ENCODE measurements at places on chromosomes 3 and 15.

DNA sequence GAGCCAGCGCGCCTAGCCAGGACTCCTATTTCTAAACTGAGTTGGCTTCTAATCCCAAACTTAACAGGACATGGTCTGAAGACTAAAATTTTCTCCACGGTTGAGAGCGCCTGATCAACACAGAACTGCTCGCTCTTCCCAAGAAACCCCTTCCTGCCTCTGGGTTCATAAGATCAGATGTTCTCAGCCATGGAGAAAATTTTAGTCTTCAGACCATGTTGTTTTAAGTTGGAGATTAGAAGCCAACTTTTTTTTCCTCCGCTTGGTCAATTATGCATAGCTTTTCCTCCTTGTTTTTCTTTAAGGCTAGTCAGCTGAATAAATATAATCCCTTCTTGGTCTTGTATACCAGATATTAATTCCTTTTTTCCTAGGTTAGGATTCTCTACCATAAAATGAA lies 356.6 kb upstream of the ADAMTS9 start:
- no peak for DNase-seq

DNA sequence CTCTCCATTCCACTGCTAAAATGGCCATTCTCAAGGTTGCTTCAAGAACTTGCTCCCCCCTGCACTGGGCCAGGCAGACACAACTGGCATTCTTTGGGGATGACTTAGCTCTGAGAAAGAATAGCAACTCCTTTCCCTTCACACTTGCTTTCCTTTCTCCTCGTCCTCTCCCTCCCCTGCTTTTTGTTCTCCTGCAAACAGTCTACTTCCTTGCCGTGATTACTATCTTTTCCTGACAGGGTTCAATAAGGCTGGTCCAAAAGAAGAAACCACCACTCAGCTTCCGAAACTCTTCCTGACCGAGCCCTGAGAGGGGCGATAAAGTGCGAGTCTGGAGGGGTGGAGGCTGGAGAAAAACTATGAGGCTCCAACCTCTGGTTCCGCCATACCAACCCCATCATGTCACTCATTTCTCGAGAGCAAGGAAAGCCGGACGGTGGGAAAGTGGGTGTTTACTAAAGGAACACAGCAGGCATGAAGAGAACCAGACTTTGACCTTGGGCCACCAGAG lies 5.0 kb downstream of the AMOTL2 start:
- DNase-seq = no peak

- no peak for DNase-seq
These were observed 5.6 kb downstream of the ZBTB38 start for GRCh38 chr3:141373768-141374526.

- DNase-seq = no peak
These were observed 37.4 kb downstream of the WWTR1 start for GRCh38 chr3:149620291-149621020.

- no peak for DNase-seq
These were observed 58.3 kb upstream of the EPHA3 start for GRCh38 chr3:89049119-89049518.

DNA sequence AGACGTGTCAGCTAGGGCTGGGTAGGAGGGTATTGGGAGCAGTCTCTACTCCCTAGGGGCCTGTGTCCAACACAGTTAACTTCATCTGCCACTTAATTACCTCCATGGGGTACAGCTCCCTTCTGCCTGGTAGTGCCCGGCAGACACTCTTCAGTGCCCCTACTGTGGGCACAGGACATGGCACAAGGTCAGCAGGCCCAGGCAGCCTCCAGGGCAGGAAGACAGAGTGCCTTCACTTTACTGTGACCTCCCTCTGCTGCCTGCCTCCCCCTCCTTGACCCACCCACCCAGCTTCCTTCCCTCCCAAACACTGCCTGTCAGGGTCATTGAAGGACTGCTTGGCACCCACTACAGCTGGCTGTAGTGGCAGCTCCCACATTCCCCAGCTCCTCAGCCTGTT lies 6.5 kb upstream of the GRM2 start:
- DNase-seq = no peak

- no peak for DNase-seq
These were observed 49.7 kb upstream of the BOC start for GRCh38 chr3:113161661-113162060.

- no peak for DNase-seq
These were observed 72.5 kb downstream of the MRPL46 start for GRCh38 chr15:88394553-88395145.

DNA sequence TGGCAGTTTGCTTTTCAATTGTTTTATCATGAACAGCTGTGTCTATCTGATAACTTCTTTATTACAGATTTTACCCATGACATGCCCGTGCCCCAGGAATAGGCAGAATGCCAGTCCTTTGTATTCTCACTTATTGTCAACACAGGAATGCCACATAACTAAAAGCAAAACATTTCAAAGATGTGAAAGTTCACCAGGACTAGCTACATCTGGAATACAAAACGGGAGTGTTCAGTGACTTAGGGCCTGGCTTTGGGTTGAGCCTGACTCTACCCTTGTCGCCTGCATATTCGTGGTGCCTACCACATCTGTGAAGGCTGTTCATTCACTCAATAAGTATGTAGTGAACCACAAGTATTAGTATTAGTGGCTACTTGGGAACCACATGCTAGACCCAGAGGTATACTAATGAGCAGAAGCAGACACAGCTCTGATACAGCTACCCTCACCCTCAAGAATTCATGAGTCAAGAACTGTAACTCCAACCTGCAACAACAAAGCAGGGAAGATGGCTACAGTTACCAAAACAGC lies 2.9 kb downstream of the TNFSF10 start:
- DNase-seq = peak; percentile 36

DNA sequence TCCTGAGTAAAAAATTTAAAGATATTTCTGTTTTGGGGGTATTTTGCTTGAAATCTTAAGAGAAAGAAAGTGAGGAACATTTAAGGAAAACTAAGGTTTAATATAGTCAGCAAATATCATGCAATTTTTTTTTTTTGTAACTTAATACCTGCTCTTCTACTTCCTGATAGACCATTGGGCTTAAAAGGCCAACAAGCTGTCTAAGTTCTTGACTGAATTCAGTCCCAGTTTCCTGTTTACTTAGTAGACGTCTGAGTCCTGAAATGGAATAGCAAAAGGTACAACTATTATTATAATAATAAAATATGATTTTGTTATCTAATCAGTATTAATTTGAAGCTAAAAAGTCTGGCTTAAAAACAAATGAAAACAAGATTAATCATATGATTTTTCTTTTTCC lies 37.9 kb downstream of the IQCB1 start:
- no peak for DNase-seq

- no peak for DNase-seq
These were observed 344.9 kb upstream of the SLCO3A1 start for GRCh38 chr15:91508633-91509032.

DNA sequence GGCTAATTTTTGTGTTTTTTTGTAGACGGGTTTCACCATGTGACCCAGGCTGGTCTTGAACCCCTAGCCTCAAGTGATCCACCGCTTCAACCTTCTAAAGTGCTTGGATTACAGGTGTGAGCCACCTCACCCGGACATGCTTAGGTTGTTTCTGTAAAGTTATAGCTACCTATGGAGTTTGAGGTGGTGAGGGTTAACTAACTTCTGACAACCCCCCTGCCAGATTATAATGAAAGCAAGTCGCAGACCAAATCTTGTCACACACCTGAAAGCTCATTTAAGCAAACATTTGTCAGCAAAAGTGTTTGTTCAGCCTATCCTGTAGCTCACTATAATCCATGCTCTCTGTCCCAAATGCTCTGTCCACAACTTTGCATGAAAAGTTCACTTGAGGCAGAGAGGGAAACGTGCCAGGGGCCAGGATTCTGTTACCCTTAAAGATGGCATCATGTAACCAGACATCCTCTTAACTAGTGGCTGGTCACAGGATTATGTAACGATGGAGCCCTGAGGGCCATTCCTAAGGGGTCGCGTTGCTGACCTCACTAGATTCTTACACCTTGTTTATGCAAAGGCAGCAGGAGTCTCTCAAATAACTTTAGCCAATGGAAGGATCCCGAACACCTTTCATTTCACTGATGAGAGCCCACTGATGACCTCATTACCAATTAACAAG lies 24.1 kb upstream of the SENP5 start:
- DNase-seq = no peak

DNA sequence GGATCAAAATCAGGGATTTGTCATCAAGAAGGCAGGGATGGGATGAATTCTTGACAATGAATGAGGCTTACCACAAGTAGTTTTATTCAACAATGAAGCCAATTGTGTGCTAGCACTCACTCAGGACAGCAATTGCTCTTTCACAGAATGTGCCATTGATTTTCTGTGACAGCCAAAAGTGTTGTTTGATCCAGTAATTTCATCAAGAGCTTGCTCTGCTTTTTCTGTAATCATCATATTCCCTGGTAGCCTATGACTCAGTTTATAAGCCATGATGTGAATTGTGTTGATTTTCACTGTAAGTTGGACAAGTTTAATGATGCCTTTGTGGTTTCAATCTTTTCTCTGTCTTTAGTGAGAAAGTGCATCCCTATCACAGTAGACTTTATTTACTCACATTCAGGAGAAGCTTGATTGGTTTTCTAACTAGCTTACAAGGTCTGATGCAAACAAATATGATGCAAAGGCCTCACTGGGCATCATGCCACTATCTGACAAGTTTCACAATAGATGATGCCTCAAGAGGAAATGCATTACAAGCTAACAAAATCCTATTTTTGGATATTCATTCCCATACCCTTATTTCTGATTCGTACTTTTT lies 13.6 kb upstream of the CSRNP1 start:
- no peak for DNase-seq

DNA sequence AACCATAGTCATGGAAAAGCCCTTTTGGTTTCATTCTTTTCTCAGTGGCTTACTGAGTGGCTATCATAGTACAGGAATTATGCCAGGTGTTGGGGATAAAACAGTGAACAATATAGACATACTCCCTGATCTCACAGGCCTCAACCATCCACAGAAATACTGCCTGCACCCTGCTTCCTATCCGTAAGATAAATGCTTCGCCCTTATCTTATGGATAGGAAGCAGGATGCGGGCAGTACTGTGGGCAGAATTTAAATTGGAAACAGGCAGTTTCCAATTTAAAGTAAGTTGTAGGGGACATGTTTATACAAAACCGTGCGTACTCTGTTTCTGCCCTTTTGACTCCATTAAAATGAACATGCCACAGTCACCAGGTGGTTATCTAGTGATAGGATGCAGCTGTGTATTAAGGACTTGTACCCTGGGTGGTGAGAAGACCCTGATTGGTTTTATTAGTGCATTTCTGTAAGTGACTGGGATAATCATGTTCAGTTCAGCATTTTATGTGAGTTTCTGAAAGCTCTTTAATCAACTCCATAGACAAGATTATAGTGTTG lies 141.8 kb upstream of the BHLHE40 start:
- no peak for DNase-seq

DNA sequence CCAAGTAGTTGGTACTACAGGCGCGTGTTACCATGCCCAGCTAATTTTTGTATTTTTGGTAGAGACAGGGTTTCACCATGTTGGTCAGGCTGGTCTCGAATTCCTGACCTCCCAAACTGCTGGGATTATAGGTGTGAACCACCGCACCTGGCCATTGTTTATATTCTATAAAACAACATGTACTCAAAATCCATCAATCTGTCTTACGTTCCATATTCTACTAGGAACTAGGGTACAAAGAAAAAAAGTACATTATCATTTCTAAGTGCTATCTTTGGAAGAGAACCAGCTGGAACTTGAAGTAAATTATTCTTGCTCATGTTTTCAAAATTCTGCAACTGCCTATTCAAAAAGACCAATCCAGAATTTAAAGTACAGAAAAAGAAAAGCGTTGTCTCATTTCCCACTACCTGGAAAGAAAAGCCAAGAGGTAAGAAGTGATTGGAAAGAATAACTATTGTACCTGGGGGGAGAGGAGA lies 15.2 kb downstream of the SPPL2A start:
- no peak for DNase-seq

DNA sequence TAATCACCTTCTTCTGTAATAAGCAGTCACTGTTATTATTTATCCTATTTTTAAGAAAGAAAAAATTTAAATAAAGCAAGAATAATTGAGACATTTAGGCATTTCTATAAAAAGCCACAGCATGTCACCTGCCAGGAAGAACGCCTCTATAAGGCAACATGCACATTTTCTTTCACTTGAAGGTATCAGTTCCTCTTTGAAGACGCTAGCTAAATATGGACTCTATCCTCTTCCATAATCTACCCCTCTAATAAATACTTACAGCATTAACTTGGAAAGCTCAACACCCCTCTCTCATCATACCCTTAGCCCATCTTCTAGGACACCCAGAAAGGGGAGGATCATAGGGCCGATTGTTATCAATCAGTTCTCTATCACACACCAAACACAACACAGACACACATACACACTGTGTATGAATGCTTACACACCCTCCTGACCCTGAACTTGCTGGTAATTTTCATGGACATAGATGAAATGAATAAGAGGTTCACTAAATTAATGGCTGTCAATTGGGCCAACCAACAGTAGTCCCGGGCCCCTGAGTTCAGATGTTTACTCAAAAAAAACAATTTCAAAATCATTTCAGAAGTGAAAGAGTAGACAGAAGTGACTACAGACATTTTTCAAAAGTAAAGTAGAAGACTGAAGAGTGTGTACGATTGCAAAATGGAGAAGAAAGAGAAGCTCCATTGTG lies 102.5 kb downstream of the ZMAT3 start:
- no peak for DNase-seq

- DNase-seq = no peak
These were observed 401.1 kb downstream of the NAALADL2 start for GRCh38 chr3:175260145-175260794.

DNA sequence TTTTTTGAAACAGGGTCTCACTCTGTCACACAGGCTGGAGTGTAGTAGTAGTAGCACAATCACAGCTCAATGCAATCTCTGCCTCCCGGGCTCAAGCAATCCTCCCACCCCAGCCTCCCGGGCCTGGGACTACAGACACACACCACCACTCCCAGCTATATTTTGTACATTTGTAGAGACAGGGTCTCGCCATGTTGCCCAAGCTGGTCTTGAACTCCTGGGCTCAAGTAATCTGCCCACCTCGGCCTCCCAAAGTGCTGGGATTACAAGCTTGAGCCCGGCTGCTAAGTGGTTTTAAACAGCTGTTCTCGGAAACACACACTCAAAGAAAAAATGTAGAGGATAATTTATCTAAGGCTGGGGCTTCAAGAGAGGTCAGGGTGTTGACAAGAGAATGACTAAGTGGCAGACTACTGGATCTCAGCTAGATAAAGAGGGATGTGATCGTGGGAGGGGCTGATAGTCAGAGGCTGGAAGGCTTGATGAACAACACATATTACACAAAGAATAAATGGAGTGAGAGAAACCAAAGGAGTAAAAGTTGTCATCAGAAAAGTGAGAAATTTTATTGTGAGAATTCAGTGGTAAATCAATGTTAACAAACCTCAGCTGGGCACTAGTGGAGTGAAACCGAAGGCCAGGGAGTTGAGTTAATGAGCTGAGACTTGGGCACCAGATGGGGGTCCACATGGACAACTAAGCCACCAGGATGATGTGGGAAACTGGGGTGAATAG lies 6.7 kb downstream of the CCR5AS start:
- no peak for DNase-seq

All from CD4-positive, alpha-beta T cell treated with Interleukin-10 for 1 hour (primary cell).